ENCODE measurements at places on chromosomes 2 and 18.
A peak's percentile ranks its signal among the peaks of the same experiment; 100 is the strongest.

DNA sequence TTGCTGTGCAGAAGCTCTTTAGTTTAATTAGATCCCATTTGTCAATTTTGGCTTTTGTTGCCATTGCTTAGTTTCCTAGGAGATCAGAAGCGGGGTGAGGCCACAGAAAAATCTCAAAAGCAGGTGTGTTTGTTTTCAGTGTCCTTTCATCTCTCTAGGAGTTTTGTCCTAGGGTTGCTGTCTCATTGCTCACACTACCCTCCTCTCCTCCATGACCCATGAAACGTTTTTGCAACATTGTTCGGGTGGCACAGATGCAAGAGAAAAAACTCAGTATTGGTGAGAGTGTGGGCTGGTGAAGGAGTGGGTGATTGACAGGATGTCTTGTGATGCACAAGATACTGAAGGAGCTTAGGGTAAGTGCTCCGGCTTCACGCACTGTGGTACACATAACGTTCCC lies 103.6 kb downstream of the LYPD1 start:
- H3K4me3 ChIP-seq: no peak overlapping the region
- no peaks in the 10 kb centered on the region for H3K36me3 ChIP-seq
- no peak for DNase-seq

GRCh38 chr2:112187046-112187715 lies 49.0 kb downstream of the FBLN7 start:
- peak overlapping the region; percentile 96 for H3K27ac ChIP-seq
- peak overlapping the region; percentile 18 for H3K4me3 ChIP-seq
- no peaks in the 10 kb centered on the region for H3K36me3 ChIP-seq
- no peak for DNase-seq
- no peaks in the 10 kb centered on the region for H3K27me3 ChIP-seq

GRCh38 chr18:43661570-43661969 lies 384.3 kb upstream of the SYT4 start:
- no peaks in the 10 kb centered on the region for H3K27me3 ChIP-seq
- no peak for DNase-seq
- H3K4me3 ChIP-seq: no peak overlapping the region
- no peaks in the 10 kb centered on the region for H3K4me1 ChIP-seq
- H3K27ac ChIP-seq: no peak overlapping the region

DNA sequence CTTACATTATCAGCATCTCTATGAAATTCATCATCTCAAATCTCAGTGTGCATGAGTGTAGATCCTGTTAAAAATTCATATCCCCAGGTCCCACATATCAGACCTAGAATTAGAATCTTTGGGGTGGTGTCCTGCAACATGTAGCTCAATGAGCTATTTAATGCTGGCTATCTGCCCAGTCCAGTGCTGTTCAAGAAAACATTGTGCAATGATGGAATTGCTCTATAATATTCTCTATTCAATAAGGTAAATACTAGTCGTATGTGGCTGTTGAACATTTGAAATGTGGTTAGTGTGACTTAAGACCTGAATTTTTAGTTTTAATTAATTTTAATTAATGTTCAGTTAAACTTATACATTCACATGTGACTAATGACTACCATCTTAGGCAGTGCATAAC lies 127.4 kb downstream of the NOL4 start:
- no peaks in the 10 kb centered on the region for H3K36me3 ChIP-seq
- no peak overlapping the region for H3K27ac ChIP-seq
- no peak overlapping the region for H3K4me3 ChIP-seq
- DNase-seq: no peak
- H3K4me1 ChIP-seq: no peaks in the 10 kb centered on the region

All from T-cell (primary cell).